ENCODE measurements at places on chromosomes 5 and 9. TPM values are rescaled to one million over a fixed set of nuclear protein-coding genes. Genes with fewer than 3 reads are reported as not detected.

The RASGRF2 gene
- total RNA-seq = 3.3 TPM

The IL5 gene
- total RNA-seq = 3.3 TPM

DNA sequence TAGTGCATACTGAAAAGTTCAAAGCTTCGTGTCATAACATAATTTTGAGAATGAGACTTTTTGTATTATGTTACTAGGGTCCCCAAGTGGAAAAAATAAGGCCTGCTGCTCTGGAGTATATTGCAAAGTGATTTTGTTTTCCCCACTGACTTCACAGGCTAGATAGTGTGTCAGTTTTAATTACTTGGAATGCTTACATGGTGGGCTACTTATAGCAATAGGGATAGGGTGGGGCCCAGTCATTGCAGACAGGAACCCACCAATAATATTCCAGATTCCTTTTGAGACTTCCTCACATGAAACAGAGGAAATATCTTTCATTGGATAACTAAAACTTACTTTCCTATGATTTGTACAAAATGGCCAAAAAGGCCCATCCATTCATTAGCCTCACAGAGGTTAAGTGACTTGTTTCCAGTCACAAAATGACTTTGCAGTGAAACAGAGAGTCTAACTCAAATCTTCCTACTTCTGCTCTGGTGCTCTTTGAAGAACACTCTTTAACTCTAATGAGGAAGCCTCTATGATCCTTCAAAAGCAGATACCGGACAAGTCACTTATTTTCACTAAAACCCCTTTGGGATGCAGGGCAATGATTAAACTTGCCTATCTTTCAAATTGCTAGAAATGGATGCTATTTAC, 16.2 kb upstream of the MEF2C start:
- DNase-seq = no peak

DNA sequence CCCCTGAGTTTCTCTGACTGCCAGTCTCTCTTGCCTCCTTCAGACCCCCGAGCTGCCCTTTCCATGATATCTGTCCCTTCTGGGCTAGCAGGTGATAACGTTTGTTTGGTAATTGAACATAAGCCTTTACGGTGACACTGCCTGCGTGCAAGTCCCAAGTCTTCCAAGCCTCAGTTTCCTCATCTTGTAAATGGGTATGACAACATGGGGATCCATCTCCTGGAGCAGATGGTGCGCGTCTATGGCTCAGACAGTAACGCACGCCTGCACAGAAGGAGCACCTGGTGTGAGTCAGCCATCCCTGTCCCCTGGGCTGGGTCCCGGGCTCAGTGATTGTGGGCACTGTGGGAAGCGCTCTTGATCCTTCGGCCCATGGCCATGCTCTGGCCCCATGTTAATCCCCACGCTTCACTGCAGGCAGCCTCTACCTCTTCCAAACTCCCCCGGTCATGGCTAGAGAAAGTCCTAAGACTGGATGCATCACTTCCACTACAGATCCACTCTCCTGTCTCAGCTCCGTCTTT, 85.8 kb downstream of the DAP start:
- no peak for DNase-seq

The TICAM2 gene
- 1.8 TPM for total RNA-seq

DNA sequence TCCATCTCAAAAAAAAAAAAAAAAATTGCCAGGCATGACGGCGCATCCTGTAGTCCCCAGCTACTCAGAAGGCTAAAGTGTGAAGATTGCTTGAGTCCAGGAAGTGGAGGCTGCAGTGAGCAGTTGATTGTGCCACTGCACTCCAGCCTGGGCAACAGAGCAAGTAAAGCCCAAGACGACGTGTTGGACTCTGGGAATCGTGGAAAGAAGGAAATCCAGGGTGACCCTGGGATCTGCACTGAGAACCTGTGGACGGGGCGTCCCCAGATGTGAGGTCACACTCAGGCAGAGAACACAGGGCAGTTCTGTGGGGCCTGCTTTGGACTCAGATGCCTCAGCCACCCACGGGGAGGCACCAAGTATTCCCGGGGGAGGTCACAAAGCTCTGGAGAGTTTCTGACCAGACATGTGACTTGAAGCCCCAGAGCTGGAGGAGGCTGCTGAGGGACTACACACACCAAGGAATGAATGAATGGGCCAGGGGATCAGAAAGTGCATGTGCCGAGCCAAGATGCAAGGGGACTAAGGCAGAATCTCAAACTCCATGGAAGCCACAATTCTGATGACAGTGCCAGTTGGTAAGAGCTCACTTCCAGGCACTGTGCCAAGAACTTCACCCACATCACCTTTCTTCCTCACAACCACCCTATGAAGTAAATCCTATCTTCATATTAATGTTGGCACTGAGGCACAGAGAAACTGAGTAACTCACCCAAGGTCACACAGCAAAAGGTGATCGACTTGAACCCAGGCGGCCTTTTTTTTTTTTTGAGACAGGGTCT, 12.9 kb downstream of the DYNC2I2 start:
- DNase-seq = no peak

DNA sequence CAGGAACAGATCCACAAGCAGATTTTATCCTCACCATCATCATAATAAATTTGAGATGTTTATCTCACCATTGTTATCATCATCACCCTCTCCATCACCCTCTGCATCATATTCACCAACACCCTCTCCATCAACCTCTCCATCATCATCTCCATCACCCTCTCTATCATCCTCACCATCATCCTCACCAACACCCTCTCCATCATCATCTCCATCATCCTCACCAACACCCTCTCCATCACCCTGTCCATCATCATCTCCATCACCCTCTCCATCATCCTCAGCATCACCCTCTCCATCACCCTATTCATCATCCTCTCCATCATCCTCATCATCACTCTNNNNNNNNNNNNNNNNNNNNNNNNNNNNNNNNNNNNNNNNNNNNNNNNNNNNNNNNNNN, 567.0 kb upstream of the SGCD start:
- no peak for DNase-seq

DNA sequence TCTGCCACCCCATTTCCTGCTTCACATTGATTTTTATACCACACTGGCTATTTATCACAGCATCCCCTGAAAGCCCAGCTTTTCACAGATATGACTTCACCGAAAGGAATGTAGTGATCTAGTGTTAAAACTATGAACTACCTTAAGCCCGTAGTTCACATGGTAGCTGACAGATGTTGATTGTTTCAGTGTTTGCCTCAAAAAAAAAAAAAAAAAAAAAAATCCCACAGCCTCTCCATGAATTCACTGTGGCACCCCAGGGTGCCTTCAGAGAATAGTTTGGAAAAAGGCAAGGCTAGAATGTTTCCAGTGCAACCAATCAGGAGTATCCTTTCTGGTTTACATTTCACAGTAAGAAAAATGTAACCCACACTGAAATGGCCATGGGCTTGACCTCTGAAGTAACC, 37.1 kb downstream of the GLIS3 start:
- DNase-seq = no peak

DNA sequence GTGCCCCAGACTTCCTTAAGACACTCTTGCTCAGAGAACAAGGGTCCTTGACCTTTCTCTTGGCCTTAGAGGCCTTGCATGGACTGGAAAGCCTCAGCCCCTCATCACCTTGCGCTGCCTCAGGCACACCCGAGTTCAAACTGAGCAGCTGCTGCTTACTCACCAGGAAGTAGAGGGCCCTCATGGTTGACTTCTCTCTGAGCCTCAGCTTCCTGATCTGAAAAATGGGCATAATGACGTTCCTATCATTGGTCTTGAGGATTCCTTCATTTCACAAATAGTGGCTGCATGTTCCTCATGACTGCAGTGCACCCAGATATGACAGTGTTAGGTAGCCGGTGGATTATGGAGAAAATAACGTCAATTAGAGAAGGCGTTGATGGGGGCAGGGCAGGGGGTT, 28.6 kb downstream of the IER5L start:
- DNase-seq = no peak

- DNase-seq = no peak
Observed at GRCh38 chr5:147750065-147750464, 32.5 kb downstream of the JAKMIP2 start.

- no peak for DNase-seq
Observed at GRCh38 chr5:7638456-7638855, 212.5 kb downstream of the CFAP90 start.

The NMUR2 gene
- not detected for total RNA-seq

The CNTNAP3B gene
- not detected for total RNA-seq

- DNase-seq = no peak
Observed at GRCh38 chr9:114782586-114782985, 23.3 kb downstream of the TNFSF15 start.

The ADAMTS13 gene
- total RNA-seq = 2.1 TPM

The MYOZ3 gene
- total RNA-seq = not detected

DNA sequence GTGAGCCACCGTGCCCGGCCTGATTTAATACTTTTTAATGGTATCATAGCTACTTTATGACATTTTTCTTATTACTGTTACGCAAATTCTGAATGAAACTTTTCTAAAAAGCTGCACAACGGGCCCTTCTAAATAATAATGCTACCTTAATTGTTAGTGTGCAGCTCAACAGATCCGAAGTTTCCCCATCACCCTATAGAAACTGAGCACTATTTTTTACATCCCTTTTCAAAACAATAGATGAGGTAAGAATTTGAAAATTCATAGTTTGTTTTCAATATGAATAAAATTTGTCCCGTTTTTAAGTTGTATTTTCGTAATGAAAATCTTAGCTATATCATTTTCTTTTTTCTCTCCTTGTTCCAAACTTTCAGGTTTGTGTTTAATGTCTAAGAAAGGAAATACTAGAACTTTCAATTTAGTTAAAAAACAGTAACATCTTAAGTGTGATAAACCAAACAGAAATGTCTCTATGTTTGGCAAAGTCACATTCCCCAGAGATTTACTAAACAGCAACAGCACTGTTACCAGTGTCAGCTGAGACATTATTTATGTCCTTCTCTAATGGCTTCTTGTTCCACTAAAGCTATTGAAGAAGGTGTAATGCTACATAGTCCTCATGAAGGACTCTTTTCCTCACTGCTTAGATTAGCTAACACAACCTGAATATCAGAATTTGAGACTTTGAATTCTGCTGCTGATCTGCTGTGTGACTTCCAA, 22.9 kb downstream of the KIF2A start:
- DNase-seq = no peak

DNA sequence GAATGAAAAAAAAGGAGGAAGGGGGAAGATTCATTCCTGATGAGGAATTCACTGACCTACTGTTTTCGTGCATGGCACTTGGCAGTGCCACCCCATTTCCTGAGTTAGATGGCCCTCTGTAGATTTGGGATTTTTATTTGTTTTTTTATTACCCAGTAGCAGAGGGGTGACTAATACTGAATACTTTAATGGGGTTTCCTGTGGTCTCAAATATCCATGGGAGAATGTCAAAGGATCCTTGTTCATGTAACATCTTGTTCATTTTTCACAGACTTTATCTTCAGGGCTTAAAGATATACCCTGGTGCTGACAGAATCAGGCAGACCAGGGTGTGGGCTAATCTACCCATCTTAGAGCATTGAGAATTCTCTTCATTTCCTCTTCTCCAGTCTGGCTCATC, 93.0 kb downstream of the MAMDC2 start:
- DNase-seq = no peak

DNA sequence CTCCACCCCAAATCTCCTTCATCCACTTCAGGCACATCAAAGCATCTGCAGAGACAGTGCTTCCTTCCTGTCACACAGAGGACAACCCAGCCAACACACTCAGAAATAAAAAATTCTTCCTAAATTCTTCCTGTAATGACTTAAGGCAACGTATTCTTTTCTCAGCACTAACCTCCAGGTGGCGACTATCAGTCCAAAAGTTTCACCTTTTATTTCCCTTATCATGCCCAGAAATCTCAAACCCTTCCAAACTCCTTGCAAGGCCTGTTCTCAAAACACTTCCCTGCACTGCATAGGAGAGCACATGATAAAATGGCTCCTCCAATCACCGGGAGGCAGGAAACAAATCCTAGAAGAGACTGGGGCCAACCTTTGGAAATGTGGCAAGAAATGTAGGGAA, 35.1 kb downstream of the SLIT3 start:
- no peak for DNase-seq

The SAPCD2 gene
- total RNA-seq = 26.8 TPM

GRCh38 chr5:10310066-10310779, 2.5 kb upstream of the CMBL start:
- no peak for DNase-seq

The TAF11L2 gene
- total RNA-seq = not detected

The PIP5KL1 gene
- 1.5 TPM for total RNA-seq

- DNase-seq = no peak
Observed at GRCh38 chr5:119374901-119375300, 19.1 kb downstream of the TNFAIP8 start.

- no peak for DNase-seq
Observed at GRCh38 chr9:88458716-88459465, 70.6 kb downstream of the SPIN1 start.

- peak; percentile 45 for DNase-seq
Observed at GRCh38 chr9:72557549-72557948, 36.1 kb downstream of the TMC1 start.

The ENTREP1 gene
- not detected for total RNA-seq

DNA sequence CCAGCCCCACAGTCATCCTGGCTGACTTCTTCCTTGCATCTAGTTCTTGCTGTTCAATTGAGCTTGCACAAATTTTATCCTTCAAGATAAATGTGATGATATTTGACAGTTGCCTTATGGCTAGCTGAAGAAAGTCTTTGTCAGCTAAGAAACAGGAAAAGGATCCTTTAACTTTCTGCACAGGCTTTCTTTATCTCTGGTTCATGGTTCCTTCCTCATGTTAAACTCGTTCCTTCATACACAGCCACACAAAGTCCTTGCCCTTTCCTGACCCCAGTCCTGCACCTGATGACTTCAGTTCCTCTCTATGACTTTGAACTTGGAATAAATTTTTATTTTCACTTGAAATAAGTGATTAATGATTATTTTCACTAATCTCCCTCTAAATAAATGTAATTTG, 132.5 kb upstream of the PRSS3 start:
- DNase-seq = no peak

The ATG12 gene
- total RNA-seq = 45.5 TPM

Measured in activated CD4-positive, alpha-beta memory T cell treated with anti-CD3 and anti-CD28 coated beads, Interleukin-2, amount 10 ng/mL, durations not matched to agents 7 days and 5 days (primary cell).